ENCODE measurements at places on chromosomes 11 and 22.
A peak's percentile ranks its signal among the peaks of the same experiment; 100 is the strongest.

- DNase-seq, result no peak
Observed at GRCh38 chr11:47711225-47711624, 3.9 kb downstream of the AGBL2 start.

GRCh38 chr11:42243385-42243784, 783.9 kb upstream of the LRRC4C start:
- DNase-seq, result no peak

GRCh38 chr11:14554959-14555358, 34.8 kb upstream of the PSMA1 start:
- peak; percentile 4 for DNase-seq

- no peak for DNase-seq
Observed at GRCh38 chr11:66012371-66012945, 650 bp downstream of the CST6 start.

- no peak for DNase-seq
Observed at GRCh38 chr22:28063656-28064055, 144.6 kb upstream of the PITPNB start.

- no peak for DNase-seq
Observed at GRCh38 chr11:104183593-104183992, 19.6 kb upstream of the PDGFD start.

DNA sequence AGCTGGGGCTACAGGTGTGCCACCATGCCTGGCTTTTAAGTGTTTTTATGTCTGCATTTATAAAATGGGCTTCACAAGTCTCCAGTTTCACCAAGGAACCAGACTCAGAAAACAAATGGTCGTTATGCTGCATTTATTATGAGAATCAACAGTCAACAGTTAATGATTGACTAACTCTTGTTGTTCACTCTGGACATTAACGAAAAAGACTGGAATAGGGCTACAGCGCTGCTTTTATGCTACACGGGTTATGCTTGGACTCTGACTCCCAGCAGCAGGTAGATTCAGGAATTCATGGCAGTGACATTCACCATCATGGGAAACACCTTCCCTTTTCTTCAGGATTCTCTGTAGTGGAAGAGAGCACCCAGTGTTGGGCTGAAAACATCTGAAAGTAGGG, 44.4 kb upstream of the CHKA start:
- no peak for DNase-seq

- DNase-seq, result peak; percentile 87
Observed at GRCh38 chr11:122749005-122749687, 89.2 kb upstream of the CRTAM start.

GRCh38 chr11:2420502-2421225, 20.1 kb downstream of the TSSC4 start:
- no peak for DNase-seq

DNA sequence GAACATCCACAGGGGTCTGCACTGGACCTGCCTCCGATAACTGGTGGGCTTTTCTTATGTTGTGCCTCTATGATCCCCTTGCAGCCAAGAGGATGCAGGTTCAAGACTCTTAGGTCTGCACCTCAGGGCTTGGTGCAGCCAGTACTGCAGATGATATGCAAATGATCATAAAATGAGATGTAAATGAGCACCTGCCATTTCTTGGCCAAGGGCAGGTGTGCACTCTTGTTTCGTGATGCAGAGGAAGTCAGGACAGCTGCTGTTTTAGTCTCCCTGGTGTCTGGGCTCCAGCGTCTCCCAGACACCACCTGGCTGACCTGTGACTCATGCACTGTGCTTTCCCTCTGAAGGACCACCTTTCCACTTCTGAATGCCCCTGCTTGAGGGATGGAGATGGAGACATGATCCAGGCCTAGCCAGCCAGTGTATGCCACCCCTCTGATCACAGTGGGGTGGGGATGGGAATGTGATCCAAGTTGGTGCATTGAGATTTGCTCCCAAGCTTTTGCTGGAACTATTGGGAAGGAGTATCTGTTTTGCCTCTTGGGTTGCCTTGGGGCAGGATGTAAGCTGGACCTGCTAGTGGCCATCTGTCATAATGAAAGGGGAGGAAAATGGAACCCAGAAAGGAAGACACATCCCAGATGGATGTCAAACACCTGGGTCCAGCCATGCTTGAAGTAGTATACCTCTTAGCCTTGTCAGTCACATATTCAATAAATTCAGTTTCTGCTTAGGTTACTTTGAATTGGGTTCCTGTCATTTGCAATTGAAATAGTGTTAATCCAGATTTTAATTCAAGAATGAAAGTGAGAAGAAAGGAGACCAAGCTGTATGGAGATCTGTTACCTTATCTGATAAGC, 3.3 kb upstream of the KCNJ11 start:
- DNase-seq, result no peak

GRCh38 chr11:106551744-106552673, 466.3 kb downstream of the GUCY1A2 start:
- no peak for DNase-seq

DNA sequence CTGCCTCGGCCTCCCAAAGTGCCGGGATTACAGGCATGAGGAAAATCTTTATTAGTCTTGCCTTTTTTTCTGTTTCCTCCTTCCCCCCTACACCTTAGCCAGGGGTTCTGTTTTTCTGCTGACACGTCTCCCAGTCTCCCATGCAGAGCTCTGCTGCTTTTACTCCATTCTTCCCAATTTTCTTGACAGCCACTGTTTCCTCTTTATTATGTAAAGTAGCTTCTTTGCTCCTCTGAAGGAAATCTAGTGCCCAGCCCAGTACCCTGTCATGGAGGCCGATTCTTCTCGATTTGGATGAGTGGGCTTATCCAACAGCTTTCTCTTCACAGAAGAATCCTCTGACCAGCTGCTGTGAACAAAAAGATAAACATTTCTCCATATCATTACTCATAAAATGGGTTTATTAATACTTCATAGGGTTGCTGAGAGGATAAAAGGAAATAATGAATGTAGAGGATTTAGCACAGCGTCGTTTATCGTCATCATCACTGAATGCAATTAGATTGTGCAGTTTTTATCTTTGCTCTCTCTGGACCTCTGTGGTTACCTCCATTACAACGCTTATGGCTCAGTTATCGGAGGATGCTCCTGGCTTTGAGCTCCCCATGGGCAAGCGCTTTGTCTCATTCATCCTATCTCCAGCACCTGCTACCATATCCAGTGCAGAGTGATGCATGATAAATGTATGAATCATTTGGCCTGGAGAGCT, 375.6 kb upstream of the C11orf87 start:
- DNase-seq, result no peak

- no peak for DNase-seq
Observed at GRCh38 chr11:85844439-85845123, 10.6 kb upstream of the CCDC83 start.

- DNase-seq, result peak; percentile 17
Observed at GRCh38 chr11:1762537-1763302, 1.0 kb downstream of the CTSD start.

DNA sequence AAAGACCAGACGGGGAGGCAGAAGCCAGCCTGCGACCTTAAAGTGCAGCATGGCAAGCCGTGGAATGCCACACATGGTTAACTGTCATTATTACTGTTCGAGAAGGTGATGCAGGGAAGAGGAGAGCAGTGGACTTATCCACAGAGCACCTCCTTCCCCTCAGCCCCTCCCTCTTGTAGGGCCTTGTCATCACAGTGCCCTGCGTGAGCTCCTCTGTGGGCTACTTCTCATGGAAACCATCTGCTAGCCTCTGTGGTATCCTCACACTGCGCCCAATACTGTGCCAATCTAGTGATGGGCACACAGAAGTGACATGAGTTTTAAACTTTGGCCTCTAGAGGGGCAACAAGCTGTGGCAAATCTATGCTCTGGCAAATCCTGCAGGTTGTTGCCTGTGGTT, 18.2 kb upstream of the CCDC134 start:
- no peak for DNase-seq

DNA sequence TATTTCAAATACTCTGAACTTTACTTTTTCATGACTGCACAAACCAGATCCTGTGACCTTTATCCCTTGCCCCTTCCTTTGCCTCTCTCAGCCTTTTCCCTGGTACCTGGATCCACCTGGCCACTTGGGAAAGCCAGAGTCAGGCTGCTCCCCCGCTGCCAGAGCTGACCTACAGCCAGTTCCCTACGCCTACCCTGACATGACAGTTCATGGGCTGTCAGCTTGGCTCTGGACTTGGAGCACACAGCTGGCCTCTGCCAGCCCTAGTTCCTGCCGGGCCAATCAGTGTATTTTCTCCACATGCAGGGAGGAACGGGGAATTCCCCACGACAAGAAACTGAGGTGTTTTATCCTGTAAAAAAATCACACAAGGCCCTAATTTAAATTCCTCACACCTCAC, 382.6 kb downstream of the INSC start:
- no peak for DNase-seq

- no peak for DNase-seq
Observed at GRCh38 chr22:21568347-21569075, 997 bp downstream of the UBE2L3 start.

DNA sequence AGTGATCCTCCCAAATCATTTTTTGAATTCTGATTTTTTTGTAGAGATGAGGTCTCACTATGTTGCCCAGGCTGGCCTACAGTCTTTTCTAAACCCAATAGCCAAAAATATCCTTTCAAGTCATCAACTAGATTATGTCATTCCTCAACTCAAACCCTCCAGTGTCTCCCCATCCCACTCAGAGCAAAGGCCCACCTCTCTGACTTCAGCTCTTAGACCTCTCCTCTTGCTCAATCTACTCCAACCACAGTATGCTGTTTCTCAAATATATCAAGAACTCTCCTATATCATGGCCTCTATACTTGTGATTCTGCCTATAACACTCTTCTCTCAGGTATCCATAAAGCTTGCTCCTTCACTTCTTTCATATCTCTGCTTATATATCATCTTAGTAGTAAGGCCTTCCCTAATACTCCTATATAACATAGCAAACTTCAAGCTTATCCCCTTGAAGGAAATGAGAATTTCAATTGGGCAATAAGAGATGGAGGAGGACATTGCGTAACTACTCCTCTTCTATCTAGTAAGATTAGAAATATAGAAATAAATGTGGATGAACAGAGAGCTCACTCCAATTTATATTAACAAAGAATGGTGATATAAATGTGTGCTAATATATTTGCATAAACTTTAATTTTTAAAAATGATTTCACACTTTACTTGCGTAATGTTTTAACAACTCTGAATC, 24.5 kb downstream of the DLG2 start:
- DNase-seq, result no peak

DNA sequence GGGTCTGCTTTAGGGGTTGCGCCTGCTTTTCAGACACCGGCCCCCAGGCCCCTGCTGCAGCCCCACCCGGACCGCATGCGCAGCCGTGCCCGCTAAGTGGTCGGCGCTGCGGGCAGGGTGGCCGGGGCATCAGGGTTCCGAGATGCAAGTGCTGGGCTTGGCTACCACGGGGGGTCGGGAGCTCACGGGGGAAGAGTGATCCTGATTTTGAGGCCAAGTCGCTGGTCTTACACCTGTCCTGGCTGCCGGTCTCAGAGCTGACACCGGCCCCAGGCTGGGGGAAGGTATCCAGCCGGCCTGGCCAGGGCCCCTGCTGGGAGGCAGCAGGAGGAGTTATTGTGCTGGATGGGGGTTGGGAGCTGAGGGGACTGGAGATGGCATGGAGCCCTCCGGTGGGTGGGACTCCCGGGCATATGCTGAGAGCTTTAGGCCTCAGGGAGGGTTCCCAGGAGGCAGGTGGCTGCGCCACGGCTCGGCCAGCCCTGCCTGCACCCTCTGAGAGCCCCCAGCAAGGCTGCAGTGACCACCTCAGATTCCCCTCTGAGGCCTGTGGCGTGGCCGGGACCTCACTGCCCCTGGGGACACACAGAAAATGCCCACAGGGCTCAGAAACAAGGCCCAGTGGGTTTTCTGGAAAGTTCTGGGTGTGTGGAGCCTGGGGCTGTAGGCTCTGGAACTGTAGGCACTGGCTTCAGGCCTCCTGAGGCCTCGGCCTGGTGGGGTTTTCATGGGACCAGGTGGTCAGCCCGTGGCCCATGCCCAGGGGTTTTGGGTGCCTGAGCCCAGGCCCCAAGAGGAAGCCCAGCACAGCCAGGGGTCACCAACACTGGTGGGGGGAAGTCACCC, 4.4 kb upstream of the MUC5AC start:
- no peak for DNase-seq

All from GF-D8 (cell line).